ENCODE measurements at places on chromosomes 12 and 14.
A peak's percentile ranks its signal among the peaks of the same experiment; 100 is the strongest.

- no peak for DNase-seq
Observed at GRCh38 chr14:105767315-105767714, 240.9 kb downstream of the TMEM121 start.

- no peak for DNase-seq
Observed at GRCh38 chr14:100621806-100622205, 34.6 kb upstream of the BEGAIN start.

DNA sequence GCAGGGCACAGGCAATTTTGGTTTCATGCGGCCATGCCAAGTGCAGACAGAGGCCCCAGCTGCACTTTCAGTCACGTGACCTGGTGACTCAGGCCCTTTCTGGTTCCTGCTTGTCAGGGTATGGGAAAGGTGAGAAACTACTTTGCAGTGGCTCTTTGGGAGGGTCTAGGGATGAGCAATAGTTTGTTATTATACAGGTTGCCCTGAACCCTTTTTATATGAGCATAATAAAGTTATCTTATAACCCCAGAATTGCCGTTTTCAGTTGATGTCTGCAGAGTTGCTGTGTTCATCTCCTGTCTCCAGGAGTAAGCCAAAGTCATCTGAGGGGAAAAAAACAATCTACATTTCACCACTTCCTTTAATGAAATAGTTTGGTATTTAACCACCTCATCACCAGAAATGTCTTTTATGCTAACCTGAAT is 30.9 kb upstream of the EMP1 start:
- peak; percentile 55 for DNase-seq

- peak; percentile 98 for DNase-seq
Observed at GRCh38 chr12:56688129-56688845, at the start of gene PTGES3. Gene PTGES3 (minus strand): TSS chr12:56688284. CDS start chr12:56687999, 285 bp downstream.

DNA sequence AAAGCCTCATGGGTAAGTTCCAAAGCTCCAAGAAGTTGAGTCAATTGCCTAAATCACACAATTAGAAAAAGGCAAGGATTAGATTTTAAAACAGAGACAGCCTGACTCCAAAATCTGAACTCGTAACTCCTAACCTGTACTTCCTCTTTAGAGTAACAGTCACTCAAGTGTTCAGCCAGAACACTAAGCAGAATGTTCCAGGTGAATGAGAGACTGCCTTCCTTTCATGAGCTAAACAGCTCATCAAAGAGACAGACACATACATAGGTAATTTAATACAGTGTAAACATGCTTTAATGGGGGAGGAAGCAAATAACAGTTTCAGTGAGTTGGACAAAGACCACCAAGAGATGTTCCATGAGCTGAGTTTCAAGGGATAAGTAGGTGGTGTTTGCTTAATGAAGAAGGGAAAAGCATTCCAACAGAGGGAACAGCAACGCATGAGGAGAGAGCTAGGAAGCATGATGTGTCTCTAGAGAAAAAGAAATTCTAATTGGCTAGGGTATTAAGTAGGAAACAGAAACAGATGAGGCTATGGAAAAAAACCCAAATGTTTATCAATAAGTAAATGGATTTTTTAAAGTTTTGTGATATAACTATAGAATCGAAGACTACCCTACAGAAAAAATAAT is 403.9 kb downstream of the MED13L start:
- DNase-seq, result no peak

Data from RKO (cell line).